Kasumi-1 (cell line): ENCODE measurements at places on chromosomes 5 and 9.
A peak's percentile ranks its signal among the peaks of the same experiment; 100 is the strongest.

GRCh38 chr5:136038635-136039034 lies 9.8 kb downstream of the TGFBI start:
- no peak for DNase-seq

GRCh38 chr9:95157481-95158151 lies 159.9 kb downstream of the FANCC start:
- DNase-seq, result peak; percentile 22

GRCh38 chr5:131514316-131515283 lies 120.4 kb downstream of the RAPGEF6 start:
- peak; percentile 79 for DNase-seq

DNA sequence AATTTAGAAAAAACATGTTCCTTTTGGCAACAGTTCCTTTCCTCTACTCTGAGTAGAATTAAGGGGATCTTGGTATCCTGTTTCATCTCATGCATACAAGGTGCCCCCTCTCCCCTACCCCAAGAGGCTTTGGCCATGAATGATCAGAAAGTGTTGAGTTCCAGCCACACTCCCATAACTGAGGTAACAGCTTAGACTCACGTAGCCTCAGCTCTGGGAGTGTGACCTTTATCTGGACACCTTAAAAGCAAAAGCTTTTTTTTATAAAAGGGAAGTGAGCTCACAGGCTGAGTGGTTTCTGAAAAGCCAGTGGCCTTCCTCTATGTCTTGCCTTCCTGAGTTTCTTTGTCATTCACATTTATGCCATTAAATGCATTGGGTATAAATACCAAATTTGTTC lies 900 bp upstream of the HAVCR2 start:
- DNase-seq, result peak; percentile 63

DNA sequence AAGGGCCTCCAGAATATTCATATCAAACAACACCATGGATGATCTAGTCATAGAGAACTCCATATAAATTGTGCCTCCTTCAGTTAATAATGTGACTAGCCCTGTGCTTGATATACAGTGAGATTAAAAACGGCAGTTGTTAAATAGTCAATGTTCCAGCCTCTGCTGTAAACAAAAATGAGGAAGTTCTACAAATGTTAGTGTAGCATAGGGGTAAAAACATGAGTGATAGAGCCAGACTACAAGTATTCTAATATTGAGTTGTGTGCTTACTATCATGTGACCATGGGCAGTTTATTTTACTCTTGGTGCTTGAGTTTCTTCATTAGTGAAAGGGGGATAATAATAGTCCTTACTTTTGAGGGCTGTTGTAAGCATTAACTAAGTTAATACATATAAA lies 43.3 kb upstream of the SLCO6A1 start:
- DNase-seq, result peak; percentile 66

- no peak for DNase-seq
Measured at GRCh38 chr5:7488734-7489133, 92.8 kb downstream of the ADCY2 start.

- no peak for DNase-seq
Measured at GRCh38 chr5:16570121-16570815, 46.5 kb downstream of the RETREG1 start.

- no peak for DNase-seq
Measured at GRCh38 chr9:4866239-4866969, 73.7 kb downstream of the RCL1 start.

GRCh38 chr9:92947268-92948037 lies at the start of gene FGD3:
Gene FGD3 (plus strand): TSS chr9:92947523. CDS start chr9:92976257, 28,734 bp downstream.
- DNase-seq, result peak; percentile 33

DNA sequence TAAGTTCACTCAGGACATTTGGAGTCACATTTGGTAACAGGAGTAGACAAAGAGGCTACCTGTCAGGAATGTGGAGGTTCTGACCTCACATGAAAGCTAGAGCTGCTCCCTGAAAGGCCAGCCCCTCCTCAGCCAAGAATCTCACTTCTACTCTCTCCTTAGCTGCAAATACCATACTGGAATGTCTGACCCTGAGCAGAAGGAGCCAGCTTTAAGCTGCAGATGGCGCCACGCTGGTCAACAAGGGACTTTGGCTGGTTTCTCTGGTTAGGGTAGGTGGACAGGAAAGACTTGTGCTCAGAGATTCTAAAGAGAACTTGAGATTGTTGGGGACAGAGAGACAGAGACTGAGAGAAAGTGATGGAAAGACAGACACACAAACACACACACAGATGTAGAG lies 21.9 kb downstream of the ASTN2 start:
- DNase-seq, result no peak

GRCh38 chr5:55176176-55176818 lies 3.3 kb upstream of the CDC20B start:
- peak; percentile 30 for DNase-seq

DNA sequence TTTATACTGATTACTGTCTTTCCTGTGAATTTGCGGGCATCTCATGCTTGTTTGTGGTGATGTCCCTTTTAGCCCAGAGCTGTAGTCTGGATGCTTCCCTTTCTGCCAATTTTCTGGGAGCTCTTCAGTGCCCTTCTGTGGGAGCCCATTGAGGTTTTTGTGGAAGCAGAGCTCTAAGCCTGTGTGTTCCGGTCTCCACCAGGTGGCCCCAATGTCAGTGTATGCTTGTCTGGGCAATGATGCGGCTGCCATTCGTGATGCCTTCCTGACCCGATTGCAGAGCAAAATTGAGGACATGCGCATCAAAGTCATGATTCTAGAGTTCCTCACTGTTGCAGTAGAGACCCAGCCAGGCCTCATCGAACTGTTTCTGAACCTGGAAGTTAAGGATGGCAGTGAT lies 35.1 kb downstream of the SH3GLB2 start:
- peak; percentile 14 for DNase-seq

GRCh38 chr5:115551415-115551814 lies 6.8 kb upstream of the FEM1C start:
- DNase-seq, result no peak

DNA sequence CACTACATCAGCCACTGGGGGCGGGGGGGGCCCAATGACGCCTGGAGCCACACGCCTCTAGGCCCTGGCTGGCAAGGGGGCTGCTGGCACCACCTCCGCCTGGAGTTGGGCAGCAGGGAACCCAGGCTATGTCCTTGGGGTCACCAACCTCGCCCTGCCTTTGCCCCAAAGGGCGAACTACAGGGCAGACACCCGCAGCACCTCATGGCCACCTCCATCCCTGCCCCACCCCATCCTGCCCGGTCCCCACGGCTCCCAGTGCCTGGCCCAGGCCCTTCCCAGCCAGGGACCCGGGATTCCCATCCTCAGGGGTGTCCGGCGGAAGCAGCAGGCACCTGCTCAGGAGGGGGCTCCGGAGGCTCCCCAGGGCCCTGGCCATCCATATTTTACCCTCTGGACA lies 37.0 kb downstream of the NACC2 start:
- no peak for DNase-seq

DNA sequence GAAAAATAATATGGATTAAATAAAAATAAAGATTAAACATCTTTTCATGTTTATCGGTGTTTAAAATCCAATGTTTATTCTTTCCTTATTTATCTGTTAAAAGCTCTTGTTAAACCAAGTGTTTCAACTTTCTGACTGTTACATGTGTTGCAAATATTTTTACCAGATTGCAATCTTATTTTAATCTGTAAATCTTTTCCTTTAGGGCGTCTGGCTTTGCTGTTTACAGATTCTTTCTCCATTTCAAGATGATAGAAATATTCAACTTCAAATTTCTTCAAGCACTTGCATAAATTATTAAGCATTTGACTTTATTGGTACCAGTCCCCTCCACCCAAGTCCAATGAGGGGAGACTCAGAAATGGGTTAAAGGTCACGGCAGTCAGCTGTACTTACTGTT lies 16.9 kb upstream of the ABCA1 start:
- DNase-seq, result no peak

DNA sequence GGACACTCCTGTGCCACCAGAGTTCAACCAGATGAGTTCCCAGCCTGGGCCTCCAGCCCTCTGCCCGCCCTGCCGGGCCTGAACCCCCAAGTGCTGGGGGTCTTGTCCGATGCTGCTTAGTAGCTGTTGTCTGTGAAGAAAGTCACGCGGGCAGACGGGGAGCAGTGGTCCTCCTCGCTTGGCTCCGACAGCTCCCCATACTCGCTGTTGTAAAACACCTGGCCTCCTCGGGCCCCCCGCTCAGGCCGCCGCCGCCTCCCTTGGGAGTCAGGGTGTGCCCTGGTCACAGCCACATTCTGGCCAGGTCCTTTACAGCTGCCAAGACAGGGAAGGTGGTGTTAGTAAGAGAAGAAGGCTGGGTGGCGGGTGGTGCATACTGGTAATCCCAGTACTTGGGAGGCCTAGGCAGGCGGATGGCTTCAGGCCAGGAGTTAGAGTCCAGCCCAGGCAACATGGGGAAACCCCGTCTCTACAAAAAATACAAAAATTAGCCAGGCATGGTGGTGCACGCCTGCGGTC lies 11.8 kb upstream of the SCGB3A1 start:
- DNase-seq, result no peak

- DNase-seq, result no peak
Measured at GRCh38 chr9:132460240-132460639, 50.2 kb downstream of the CFAP77 start.

DNA sequence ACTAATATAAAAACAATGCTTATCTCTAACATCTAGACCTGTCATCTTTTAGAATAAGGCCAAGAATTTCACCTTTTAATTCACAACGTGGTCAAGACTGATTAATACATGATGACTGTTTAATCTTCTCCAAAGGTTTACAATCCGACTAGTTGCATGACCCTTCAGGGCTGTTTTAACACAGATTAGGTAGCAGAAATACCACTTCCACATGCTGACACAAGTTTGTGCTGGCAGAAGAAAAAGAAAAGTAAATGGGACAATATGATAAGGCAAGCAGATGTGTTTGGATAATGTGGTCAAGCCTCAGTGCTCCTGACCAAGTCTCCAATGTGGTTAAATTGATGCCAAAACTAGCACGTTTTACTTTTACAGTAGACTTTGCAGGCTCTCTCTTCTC lies 31.1 kb downstream of the SEMA6A start:
- no peak for DNase-seq

- no peak for DNase-seq
Measured at GRCh38 chr9:90906316-90907055, 104.9 kb downstream of the SYK start.

GRCh38 chr5:64789457-64789856 lies 20.7 kb downstream of the CWC27 start:
- no peak for DNase-seq

- DNase-seq, result no peak
Measured at GRCh38 chr5:177538876-177539275, 15.5 kb downstream of the FAM193B start.

DNA sequence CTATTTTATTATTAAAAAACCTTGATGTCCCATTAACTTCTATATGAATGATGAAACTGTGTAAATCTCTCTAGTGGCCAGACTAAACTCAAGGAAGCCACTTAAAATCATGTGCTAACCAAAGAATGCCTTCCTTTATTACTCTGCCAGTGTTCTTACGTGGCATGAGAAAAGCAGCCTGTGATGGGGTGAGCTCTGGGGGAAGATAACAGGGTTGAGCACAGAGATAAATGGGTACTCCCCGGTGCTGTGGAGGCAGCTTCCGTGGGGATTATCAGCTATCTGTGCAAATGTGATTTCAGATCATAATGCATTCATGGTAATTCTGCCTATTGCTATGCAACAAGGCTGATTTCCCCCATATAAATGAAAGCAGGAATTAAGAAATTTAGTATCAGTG lies 181.3 kb downstream of the CAVIN4 start:
- no peak for DNase-seq

GRCh38 chr5:179296150-179296821 lies 49.0 kb downstream of the ADAMTS2 start:
- no peak for DNase-seq

DNA sequence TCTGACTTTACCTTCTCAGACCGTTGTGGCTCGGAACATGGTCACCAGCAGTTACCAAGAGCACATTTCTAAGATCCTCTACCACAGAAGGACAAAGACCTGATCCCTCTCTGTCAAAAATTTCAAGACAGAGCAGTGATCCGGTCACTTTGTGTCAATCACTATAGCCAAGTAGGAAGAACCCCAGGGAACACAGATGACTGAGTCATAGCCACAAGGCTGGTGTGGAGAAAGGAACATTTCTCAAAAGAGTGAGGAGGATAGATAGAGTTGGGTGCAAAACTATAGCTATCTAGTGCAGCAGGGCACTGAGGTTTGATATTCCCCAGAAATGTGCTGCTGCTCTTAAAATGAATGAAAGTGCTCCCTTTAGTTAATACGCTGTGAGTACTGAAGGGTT lies 130.7 kb upstream of the SMIM23 start:
- DNase-seq, result no peak

GRCh38 chr9:86822006-86822801 lies 125.1 kb downstream of the GAS1 start:
- no peak for DNase-seq

DNA sequence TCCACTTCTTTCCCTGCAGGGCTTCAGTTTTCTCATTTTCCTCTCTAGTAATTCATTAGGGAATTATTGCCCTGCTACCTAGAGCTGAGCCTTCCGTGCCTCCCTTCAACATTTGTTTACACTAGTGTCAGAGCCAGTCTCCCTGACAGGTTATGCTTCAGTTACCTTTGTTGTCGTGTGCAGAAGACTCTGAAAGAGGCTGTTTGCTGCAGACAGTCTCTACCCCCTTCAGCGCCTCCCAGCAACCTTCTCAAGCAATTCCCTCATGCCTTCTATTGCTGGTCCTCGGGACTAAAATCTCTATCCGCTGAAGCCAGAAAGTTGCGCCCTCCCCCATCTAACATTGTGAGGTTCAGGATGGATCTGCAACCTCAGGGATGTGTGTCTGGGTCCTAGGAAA lies 12.8 kb downstream of the RALGPS1 start:
- DNase-seq, result no peak

DNA sequence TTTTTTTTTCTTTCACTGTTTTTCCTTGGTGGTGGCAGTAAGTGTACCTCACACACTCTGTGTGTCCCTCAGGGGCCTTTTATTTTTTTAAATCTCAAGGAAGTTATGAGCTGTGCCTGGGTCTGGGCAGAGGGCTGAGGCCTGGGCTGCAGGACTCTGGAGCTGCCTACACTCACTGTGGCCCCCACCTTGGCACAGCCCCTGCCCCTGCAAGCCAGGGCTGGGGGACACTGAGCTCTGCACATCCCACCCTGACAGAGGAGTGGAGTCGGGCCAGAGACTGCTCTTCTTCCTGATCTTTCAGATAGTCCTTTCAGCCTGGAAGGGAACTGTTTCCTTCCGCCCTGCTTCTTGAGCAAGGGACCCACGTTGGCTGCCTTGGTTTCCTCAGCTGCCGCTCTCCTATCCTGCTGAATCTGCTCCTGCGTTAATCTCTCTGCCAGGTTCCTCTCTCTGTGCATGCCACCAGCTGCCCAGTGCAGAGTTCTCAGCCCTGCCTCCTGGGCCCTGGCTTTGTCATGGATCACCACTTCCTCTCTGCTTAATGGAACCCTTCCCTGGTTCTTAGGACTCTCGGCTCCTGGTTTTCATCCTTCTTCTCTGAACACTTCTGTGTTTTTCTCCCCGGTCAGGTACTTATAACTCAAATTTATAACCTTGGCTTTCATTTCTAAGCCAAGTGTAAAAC lies 502.3 kb downstream of the DIRAS2 start:
- DNase-seq, result no peak
